ENCODE measurements at places on chromosomes 5 and 9.

DNA sequence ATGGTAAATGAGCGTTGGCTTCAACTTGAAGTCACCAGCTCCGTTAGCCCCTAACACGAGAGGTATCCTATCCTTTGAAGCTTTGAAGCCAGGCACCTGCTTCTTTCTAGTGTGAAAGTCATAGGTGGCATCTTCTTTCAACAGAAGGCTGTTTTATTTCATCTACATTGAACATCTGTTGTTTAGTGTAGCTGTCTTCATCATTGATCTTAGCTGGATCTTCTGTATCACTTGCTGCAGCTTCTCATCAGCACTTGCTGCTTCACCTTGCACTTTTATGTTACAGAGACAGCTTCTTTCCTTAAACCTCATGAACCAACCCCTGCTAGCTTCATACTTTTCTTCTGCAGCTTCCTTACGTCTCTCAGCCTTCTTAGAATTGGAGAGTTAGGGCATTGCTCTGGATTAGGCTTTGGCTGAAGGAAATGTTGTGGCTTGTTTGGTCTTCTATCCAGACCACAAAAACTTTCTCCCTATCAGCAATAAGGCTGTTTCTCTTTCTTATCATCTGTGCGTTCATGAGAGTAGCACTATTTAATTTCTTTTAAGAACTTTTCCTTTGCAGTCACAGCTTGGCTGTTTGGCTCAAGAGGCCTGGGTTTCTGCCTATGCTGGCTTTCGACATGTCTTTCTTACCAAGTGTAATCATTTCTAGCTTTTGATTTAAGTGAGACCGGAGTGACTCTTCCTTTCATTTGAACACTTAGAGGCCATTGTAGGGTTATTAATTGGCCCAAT lies 47.2 kb downstream of the PCSK5 start:
- no peak for DNase-seq

GRCh38 chr9:93126151-93126781 lies 7.8 kb downstream of the NINJ1 start:
- DNase-seq, result no peak

DNA sequence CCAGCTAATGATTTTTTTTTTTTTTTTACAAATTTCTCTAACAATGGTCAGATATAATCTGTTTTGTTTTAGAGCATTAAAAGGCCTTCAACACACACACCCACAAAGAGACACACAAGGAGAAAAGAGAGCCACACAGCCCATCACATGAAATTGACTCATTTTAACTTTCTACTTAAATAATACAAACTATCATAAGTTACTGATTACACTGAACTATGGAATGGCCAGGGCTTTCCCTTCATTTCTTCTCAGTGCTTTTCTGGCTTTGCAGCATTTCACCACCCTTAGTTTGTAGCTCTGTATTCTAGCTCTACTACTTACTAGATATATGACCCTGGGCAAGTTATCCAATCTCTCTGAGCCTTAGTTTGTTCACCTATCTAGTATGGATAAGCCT lies 13.2 kb downstream of the REEP5 start:
- no peak for DNase-seq

DNA sequence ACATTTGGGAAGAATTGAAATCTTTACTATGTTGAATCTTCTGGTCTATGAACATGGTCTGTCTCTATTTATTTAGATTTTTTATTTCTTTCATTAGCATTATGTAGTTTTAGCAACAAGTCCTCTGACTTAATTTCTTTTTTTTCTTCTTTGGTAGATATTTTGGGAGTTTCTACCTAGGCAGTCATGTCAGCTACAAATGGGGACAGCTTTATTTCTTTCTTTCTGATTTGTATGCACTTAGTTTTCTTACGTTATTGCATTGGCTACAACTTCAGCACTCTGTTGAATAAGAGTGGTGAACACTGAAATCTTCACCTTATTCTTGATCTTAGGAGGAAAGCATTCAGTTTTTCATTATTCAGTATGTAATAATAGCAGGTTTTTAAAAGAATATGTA lies 33.5 kb downstream of the SMC5 start:
- no peak for DNase-seq

DNA sequence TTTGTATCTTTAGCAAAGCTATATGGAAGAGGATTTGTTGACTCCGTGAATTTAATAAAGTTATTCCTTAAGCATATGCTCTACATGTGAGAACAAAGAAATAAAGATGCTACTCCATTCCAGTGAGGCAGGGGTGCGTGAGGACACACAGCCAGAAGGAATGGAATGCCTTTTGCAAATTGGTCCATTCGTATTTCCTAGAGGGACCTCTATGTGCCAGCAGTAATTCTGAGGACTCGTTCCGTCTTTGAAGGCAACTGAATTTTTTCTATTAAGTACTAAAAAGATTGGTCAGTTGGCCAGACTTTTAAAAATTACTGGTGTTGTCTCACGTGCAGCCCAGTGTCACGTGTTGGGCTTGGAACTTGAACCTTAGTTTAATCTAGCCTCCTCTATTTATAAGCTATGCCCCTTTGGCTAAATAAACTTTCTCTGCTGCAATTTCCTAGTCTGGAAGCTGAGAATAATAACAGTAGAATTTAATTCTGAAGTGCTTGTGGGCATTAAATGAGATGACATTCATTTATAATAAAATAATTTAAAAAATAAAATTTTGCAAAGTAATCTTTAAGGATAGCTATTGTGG lies 13.9 kb downstream of the RAI14 start:
- DNase-seq, result no peak

GRCh38 chr9:85392260-85392659 lies 349.5 kb downstream of the AGTPBP1 start:
- no peak for DNase-seq
